CD4-positive, alpha-beta T cell treated with Interferon alpha-2 for 1 hour (primary cell): ENCODE measurements at places on chromosomes 11 and 22.

DNA sequence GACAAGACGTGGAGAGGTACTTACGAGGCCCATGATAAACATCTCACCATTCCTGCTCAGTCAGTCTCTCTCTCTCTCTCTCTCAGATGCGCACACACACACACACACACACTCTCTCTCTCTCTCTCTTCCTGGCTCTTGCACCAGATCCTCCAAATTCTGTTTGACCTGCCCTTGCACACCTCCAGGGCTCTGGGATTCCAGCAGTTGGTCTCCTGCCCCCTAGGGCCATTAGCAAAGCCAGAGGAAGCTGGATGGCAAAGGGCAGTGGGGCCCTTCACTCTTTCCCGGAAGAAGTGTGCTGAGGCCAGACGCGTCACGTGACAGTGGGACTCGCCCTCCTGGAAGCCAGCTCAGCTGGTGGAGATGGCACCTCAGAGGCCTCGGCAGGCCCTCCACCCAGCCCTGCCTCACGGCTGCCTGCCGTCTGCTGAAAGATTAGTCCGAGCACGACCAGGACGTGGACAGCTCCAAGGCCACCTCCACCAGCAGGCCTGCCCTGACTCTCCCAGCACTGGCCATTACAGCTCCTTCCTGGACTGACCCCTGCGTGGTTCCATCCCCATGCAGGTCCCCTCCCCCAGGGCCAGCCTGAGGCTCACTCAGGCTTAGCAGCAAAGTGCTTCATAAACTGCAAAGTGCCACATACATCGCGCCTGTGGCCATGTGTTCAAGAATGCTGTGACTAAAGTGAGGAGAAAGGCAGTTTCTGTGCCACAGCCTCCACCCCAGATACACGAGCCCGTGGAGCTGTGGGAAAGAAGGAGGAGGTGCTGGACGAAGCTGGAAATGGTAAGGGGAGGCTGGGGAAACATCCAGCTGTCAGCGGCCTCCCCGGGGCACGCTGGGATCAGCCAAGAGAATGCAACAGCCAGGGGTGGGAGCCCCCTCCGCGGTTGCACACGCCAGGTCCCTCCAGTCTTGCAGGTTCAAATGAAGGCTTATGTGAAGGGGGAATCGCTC, 3.7 kb downstream of the PDGFB start:
- DNase-seq: peak; percentile 64

- no peak for DNase-seq
Measured at GRCh38 chr11:44219830-44220796, 89.8 kb downstream of the ALX4 start.

DNA sequence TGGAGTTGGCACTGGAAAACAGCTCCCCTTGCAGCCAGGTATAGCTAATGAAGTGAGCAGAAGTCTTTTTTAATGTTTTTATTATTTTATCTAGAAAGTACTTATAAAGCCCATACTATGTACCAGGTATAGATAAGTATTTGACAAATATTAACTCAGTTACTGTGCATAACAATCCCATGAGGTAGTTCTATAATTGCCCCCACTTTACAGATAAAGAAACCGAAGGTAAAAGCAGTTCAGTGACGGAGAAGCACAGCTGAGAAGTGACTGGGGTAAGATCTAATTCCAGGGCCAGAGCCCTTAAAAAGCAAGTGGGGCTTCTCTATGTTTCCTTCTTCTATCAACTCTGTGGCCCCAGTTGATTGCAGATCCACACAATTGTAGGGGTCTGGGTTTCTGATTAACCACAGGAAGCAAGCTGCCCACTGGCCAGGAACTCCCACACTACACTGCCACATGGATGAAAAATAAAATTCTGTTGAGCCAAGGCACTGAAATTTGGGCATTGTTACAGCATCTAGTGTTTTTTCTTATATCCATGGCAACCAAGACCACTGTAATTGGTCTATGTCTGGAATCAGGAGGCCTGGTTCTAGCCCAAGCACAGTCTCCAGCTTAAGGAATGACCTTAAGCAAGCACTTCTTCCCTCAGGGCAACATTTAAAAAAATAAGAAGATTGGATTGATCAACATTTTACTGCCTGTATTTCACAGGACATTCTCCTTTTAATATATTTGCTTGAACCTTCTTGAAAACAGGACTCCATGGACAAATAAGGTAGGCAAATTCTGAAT, 55.3 kb upstream of the TEAD1 start:
- DNase-seq: no peak

- no peak for DNase-seq
Measured at GRCh38 chr11:77502346-77502905, 28.5 kb upstream of the PAK1 start.

- peak; percentile 42 for DNase-seq
Measured at GRCh38 chr11:114080219-114080618, 20.7 kb downstream of the ZBTB16 start.

- DNase-seq: no peak
Measured at GRCh38 chr11:128585498-128586238, 1.7 kb downstream of the ETS1 start.

DNA sequence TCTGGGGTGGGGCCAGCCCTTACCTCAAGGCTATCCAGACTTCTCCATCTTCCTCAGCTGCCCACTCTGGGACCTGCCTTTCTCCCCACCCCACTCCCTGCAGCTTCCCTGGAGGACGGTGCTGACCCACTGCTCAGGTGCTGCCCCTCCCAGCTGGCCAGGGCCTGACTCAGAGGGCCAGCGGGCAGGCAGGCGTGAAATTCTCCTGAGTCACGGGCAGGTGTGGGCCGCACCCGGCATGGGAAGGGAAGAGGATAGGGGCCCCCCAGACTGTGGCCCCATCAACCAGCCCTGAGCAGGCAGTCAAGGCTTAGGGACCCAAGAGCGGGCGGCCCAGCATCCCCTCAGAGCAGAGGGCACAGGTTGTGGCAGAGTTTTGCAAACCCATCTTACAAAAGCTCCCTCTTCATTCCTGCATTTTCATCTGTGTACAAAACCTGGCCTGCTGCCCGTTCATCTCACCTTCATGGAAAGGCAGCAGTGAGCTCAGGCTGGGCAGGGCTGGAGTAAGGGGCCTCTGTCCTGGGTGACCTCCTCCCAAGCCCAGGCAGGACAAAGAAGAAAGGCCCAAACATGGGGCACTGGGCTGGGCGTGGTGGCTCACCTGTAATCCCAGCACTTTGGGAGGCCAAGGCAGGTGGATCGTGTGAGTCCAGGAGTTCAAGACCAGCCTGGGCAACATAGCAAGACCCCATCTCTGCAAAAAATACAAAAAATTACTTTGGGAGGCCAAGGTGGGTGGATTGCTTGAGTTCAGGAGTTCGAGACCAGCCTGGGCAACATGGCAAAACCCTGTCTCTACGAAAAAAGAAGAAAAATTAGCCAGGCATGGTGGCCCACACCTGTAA, 6.1 kb downstream of the RHOD start:
- DNase-seq: no peak

GRCh38 chr11:5564259-5565019, 16.1 kb upstream of the OR52H1 start:
- no peak for DNase-seq

DNA sequence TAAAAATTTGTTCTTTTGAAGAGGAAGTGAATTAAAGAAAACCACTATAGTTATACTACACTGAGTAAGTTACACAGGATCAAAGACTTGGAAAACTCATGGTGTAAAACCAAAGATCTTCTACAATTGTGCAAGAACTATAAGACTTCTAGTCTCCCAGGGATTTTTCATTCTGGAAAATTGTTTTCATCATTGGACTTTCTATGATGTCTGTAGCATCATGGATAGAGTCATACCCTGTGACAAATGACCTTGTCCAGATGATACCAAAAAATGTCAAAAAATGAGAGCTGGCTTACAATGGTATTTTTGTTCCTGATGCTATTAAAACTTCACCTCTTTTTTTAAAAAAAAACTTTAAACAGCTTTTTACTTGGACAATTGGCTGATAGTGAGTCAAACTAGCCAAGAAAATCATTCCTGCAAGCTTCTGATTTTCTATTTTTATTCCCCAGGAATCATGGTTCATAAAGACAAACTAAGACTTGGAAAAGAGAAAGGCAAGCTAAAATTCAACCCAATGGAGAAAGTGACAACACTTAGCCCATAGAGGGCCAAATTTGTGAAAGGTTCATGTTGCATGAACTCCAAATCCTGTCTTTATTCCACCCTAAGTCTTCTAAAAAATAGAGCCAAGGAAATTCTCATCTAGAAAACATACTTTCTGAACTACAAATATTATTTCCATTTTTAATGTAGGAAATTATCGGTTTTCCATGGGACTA, 30.7 kb downstream of the ME3 start:
- no peak for DNase-seq

DNA sequence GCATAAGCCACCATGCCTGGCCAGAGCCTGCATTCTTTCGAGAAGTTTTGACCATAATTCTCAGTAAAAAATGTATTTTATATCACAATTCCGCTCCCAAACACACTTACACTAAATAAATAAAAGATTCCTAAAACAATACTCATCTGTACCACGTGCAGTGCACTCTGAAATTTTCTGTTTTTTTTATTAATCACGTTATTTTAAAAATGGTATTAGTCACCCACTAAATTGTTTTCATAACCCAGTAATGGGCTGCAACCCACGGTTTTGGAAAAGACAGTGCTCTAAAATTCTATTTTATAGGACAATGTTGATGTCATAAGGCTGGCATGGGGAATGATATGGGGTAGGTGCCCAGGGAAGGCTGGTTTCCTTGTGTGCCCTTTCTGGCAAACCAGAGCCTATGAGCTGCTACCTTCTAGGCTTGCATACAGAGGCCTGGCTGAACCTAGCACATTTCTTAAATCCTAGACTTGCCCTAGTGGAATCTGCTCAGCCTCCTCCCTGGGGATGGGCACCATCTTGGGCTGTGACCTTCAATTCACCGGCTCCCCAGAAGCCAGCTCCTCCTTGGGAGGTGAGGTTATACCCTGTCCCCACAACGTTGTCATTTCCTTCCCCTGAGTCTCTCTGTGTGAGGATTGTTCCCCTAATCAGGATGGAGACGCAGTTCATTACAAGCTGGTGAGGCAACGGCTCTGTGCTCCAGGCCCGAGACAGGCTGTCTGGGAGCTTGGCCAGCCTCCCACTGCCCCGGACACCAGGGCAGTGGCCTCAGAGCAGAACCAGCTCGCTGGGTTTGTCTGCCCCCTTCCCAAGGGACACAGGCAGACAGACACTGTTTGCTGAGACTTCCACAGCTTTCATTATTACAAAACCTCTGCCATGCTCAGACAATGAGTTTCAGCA, 116.5 kb upstream of the NAV2 start:
- DNase-seq: no peak
